CD4-positive, alpha-beta T cell treated with Interleukin-17A for 4 hours (primary cell): ENCODE measurements at places on chromosomes 16 and 17.

GRCh38 chr17:2776589-2777241, 19.5 kb upstream of the RAP1GAP2 start:
- DNase-seq: no peak

DNA sequence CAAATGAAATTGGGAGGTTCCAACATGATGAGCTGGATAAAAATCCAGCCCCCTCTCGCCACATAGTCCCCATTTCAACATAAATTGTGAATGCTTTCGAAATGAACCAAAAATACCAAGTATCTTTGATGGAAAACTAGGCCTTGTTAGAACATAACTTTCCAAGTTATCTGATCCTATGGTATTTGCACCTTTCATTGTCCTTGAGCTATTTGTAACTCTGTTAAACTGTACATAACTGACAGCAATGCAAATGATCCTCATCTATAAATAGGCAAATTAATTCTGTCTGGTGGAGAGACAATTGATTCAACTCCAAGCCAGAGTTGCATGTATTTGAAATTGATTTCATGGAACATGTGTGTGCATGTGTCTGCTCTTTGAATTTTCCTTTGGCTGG, 18.2 kb downstream of the CMTM4 start:
- no peak for DNase-seq

- DNase-seq: no peak
Measured at GRCh38 chr16:19938536-19938935, 53.9 kb upstream of the GPRC5B start.

GRCh38 chr17:19295473-19296135, 58.4 kb downstream of the EPN2 start:
- DNase-seq: no peak

- no peak for DNase-seq
Measured at GRCh38 chr17:79306424-79307318, 232.0 kb downstream of the ENGASE start.

GRCh38 chr16:84486126-84486525, 18.3 kb downstream of the MEAK7 start:
- no peak for DNase-seq

- no peak for DNase-seq
Measured at GRCh38 chr17:42852351-42852750, 1.4 kb downstream of the AOC3 start.

DNA sequence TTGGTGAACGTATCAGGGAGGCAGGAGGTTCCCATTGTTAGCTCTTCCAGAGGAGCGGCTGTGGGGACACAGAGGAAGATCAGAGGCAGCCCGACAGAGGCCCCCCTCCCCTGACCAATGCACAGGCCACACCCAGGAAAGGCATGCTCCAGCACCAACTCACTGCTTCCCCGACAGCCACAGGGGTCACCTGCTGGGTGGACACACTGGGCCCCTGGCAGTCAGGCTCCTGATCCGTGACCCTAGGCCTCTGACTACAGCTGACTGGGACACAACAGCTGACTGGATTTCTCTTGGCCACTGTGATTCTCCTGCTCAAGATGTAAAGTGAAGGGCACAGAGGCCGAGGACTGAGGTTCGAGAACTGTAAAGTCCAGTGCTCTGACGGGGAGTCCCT, 63.5 kb downstream of the IL21R start:
- DNase-seq: no peak

- no peak for DNase-seq
Measured at GRCh38 chr16:9679213-9679767, 502.9 kb downstream of the GRIN2A start.

DNA sequence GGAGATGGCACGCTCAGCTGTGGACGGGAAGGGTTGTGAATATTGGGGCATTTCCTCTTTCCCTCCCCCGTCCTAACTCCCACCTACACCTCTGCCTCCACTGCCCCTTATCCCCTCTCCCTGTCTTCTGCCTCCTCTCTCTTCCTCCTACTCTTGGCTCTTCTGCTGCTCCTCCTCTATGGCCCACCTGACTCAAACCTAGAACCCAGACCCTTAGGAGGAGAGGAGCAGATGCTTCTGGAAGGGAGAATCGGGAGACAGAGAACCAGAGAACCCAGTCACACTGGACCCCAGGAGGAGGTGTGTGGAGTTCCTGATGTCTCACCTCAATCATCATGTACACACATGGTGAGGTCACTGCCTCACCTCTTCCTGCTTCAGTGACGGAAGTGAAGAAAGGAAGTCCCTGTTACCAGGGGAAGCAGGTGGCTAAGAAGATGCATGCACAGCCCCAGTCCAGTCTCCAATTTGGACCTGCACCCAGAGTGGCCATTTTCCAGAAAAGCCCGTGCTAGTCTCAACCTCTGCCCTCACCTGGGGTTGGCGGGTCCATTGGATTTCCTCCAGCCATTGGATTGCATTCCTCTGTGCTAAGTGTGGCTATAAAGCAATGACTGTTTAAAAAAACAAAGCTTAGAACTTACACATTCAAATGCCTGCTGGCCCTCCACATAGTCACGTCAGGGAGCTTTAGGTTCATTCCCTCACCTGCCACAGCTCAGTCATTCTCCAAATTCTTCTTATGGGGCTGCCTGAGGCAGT, 4.0 kb downstream of the RNF222 start:
- peak; percentile 56 for DNase-seq

DNA sequence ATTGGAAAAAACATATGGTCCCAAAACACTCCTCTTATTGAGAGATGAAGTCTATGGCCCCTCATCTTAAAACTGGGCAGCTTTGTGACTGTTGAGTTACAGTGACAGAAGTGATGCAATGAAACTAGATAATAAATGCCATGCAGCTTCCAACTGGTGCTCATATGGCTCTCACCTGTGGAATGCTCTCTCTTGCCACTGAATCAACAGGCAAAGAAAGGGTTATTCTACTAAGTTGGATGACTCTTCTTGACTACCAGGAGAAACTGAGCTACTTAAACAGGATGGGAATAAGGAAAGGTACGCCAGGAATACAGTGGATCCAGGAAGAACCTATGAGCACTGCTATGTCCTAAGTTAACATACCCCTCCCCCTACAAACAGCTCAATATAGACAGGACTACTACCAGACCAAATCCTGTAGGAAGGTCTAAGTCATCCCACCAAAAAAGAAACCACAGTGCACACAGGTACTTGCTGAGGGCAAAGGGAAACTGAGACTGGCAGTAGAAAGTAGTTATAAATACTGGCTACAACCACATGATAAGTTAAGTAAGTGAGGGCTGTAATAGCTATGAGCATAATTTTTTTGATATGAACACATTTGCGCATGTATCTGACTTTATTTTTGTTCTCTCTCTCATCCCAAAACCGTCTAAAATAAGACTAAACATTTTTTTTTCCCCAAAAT, 398.5 kb downstream of the ZFHX3 start:
- no peak for DNase-seq

GRCh38 chr17:77230436-77230830, 89.7 kb downstream of the SEC14L1 start:
- no peak for DNase-seq

DNA sequence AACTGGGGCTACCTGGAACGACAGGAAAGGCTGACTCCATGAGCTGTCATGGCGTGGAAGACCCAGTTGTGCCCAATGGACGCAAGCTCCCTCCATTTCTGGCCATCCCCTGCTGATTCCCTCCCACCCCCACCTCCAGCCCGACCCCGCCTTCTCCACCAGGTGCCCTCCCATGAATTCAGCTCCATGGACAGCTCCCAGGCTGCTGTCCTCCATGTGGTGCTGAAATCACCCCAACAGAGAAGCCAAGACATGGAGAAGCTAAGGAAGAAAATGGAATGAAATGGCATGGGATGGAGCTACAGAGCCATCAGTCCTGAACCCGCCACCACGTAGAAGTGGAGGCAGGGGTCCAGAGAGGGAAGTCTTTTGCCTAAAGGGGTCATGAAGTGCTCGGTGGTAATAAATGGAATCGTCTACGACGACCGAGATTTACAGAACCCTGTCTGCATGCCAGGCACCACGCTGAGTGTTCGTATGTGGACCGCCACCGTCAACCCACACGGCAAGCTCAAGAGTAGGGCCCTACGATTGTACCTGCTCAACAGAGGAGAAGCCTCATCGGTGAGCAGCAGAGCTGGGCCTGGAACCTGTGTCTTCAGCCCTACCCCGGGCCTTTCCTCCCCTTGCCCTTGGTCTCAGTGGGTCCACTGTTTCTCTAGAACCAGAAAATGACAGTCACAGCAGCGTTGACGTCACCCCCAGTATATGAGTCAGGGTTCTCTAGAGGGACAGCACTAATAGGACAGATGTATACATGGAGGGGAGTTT, 9.3 kb upstream of the ZC3H18 start:
- no peak for DNase-seq

DNA sequence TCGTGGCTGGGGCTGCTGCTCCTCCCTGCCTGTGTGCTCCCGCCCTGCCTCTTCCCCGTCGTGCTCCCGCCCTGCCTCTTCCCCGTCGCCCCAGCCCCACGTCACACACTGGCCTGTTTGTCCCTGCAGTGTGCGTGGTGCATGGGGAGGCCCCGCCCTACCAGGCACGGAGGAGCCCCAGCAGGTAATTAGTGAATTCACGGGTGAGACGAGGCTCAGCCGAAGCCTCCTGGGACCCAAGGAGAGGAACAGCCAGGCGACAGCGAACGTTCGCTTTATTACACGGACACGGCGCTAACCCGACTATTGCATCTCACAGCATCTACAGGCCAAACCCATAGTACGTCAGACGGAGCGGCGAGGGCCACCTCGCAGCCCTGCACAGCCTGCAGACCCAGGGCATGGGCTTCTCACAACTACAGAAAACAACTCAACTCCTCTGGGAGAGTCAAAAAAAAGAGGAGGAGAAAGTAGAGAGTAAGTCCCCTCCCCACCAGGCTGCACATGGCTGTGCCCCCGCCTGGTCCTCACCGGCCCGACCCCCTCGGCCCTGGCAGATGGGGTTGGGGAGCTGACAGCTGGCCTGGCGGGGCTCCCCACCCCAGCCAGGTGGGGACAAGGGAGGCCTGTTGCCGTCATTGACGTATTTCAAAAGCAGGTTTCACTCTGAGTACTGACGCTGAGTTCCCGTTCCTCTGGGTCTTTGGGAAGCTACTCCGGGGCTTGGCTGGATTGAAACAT, 4.3 kb upstream of the PABPN1L start:
- peak; percentile 18 for DNase-seq

- DNase-seq: no peak
Measured at GRCh38 chr17:5921512-5922282, 148.5 kb upstream of the WSCD1 start.

DNA sequence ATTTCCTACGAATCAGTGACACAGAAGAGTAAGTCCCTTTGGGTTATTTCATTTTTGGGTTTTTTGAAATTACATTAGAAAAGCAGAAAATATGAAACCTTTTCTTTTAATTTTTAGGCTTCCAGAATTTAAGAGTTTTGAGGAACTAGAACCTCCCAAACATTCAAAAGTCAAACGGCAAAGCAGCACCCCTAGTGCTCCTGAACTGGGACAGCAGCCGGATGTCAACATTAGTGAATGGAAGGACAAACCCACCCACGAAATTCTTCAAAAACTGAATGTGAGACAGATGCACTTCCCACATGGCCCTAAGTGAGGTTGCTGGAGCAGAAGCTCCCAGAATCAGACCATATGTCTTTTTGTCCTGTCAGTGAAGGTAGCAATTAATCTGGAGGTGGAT, 199.4 kb downstream of the PHKB start:
- DNase-seq: no peak

GRCh38 chr17:12546983-12547382, 118.7 kb upstream of the MYOCD start:
- DNase-seq: no peak

- DNase-seq: no peak
Measured at GRCh38 chr17:28645576-28645939, 600 bp upstream of the BLTP2 start.

- DNase-seq: no peak
Measured at GRCh38 chr17:42408061-42408460, 15.0 kb downstream of the CAVIN1 start.

DNA sequence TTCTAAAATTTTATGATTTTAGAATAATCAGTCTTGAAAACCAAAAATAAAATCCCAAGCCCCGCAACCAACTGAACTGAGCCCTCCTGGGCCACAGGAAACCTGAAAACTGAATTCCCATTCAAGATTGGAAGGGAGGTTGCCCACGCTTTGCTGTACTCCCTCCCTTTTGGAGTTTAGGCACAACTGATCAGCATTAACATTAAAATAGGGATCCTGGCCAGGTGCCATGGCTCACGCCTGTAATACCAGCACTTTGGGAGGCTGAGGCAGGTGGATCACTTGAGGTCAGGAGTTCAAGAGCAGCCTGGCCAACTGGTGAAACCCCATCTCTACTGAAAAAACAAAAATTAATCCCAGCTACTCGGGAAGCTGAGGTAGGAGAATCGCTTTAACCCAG, 52.7 kb upstream of the NETO2 start:
- no peak for DNase-seq

GRCh38 chr17:16529906-16530305, 37.9 kb upstream of the LRRC75A start:
- DNase-seq: no peak

GRCh38 chr17:5695480-5695879, 111.2 kb upstream of the NLRP1 start:
- no peak for DNase-seq

DNA sequence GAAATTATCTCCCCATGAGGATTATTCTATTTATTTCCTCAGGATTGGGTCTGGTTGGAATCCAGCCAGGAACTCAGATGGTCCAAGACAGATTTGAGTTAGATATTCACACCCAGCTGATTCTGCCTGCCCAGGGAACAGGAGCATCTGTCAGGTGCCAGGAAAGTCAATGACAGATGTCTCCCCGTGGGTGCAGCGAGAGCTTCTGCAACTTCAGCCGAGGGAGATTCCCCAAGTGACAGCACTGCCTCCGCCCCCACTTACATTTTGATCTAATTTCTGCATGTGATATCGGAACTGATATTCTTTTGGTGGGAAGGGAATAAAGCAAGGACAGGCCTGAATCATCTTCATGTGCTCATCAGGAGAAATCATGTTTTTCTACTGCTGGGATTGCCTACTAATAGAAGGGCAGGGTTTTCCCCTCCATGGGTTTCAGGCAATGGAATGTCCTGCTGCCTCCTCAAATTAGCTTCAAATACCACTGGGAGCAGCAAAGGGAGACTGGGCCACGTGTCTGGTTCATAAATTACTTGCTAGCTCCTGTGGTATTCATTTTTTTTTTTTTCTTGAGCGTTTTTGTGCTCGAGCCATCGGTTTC, 15.7 kb upstream of the DHX8 start:
- no peak for DNase-seq

- no peak for DNase-seq
Measured at GRCh38 chr16:19236561-19237209, 48.8 kb upstream of the CLEC19A start.

- DNase-seq: peak; percentile 94
Measured at GRCh38 chr16:89873109-89873971, at the start of gene TCF25. TCF25 (plus strand) TSS chr16:89873592; CDS start chr16:89873668, 76 bp downstream.

- no peak for DNase-seq
Measured at GRCh38 chr17:55236316-55236715, 28.4 kb upstream of the HLF start.

DNA sequence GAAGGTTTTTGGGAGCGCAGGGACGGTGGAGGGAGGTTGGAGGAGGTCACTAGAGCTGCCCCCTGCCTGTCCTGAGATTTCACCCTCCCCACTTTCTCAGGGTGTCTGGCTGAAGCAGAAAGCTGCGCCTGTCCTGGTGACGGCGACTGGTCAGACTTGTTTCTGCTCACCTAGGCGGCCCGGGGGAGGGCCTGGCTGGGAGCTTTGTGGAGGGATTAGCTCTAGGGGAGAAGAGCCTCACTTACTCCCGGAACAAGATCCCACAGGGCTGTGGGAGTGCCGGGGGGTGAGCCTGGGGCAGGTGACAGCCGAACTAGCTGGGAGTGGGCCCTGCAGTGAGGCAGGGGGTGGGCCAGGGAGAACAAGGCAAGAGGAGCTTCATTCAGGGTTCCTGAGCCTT, 11.5 kb downstream of the NHERF1 start:
- no peak for DNase-seq

- no peak for DNase-seq
Measured at GRCh38 chr17:15507896-15508295, 40.5 kb upstream of the CDRT4 start.
